T-helper 9 cell (primary cell): ENCODE measurements at places on chromosomes 2 and 18.

GRCh38 chr2:1572638-1573037, 159.4 kb downstream of the TPO start:
- no peak for DNase-seq

GRCh38 chr2:149093579-149093978, 55.1 kb downstream of the LYPD6B start:
- no peak for DNase-seq

GRCh38 chr2:173584676-173585458, 230.2 kb downstream of the CDCA7 start:
- DNase-seq, result no peak

DNA sequence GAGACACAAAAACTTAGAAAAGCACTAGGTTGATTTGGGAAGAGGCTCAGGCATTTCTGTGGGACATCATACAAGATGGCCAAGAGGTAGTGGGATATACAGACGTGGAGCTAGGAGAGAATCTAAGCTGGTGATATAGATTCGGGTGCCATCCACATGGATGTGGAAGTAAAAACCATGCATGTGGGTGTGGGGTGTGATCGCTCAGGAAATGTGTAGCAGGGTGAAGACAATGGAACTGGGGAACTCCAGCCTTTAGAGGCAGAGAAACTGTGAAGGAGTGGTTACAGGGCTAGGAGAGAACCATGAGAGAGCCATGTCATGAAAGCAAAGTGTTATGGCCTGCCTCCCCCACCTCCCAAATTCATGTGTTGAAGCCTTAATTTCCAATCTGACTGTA, 43.0 kb upstream of the CTLA4 start:
- no peak for DNase-seq

DNA sequence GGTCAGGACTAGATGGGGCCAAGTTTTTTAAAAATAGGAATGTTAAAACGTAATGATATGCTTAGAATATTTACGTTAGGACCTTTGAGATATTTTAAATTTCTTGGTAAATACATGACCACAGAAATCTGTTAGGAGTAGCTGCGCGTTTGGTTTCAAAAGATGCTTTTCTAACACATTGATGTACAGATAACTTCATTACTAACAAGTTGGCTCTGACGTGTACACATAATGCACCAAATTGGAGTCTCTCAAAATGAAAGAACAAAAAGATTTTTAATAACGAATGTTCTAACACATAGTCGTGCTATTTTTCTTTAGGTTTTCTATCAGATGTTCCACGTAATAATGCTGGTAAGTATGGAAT, 608 bp downstream of the PHOSPHO2 start:
- no peak for DNase-seq

- peak; percentile 77 for DNase-seq
Measured at GRCh38 chr18:8696749-8697211, 8.6 kb upstream of the MTCL1 start.

GRCh38 chr2:197711578-197711977, 6.4 kb downstream of the MARS2 start:
- DNase-seq, result no peak

DNA sequence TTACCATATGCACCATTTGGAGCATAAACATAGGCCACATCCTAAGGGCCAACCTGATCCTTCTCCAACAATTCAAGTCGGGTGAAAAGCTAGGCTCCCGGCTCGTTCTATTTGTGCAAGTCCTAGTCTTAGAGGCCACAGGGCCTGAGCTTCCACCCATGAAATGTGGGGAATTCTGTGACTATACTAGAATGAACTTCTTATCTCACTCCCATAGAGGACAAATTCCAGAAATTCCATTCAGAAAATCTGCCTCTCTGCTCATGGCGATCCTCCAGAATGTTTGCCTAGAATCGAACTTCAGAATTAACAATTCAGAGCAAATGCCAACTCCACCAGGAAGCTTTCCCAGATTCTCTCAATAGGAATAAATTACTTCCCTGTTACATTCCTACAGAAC, 187.9 kb downstream of the BCL11A start:
- DNase-seq, result no peak

DNA sequence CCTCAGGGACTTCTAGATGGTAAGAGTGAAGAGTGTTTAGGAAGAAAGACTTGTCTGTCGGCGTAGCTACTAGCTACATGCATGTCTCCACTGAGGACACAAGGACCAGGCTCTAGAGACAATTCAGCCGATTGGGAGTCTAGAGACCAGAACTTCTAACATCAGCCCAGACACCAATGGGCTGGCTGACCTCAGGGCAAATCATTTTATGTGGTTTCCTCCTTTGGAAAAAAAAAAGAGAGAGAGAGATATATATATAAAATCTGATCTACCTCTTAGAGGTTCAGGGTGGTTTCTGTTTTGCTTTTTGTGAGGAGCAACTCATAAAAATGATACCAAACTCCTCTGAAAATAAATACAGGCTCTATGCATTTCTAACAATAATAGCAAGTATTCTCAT, 212.8 kb downstream of the BCL2 start:
- DNase-seq, result no peak

DNA sequence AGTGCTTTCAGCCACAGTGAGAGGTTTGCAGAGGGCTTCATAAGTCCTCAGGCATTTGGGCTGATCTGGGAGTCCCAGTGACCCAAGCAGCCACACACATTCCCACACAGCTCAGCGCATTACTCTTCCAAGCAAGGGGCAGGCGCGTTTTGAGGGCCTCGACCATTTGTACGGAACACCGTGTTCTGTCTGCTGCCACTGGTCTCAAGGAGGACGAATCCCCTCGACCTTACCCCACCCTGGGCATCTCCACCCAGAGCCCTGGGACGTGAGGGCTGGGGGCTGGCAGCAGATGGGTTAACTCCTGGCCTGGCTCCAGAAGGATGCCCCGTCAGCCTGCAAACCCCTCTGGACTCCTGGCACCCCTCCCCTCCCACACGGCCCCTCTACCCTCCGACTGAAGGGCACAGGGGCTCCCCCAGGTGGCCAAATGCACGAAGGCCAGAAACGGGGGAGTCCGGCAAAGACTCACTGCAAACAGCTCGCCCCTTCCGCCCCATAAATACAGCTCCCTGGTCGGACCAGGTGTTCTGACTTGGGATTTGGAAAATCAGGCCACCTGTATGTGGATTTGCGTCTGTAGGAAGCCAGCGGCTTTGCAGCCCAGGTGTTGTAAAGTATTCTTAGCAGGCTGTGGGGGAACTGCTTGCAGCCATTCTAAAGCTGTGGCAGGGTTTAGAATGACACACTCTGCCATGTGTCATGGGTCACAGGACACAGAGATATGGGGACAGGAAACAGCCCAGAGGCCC, 33.6 kb upstream of the PTMA start:
- peak; percentile 41 for DNase-seq

DNA sequence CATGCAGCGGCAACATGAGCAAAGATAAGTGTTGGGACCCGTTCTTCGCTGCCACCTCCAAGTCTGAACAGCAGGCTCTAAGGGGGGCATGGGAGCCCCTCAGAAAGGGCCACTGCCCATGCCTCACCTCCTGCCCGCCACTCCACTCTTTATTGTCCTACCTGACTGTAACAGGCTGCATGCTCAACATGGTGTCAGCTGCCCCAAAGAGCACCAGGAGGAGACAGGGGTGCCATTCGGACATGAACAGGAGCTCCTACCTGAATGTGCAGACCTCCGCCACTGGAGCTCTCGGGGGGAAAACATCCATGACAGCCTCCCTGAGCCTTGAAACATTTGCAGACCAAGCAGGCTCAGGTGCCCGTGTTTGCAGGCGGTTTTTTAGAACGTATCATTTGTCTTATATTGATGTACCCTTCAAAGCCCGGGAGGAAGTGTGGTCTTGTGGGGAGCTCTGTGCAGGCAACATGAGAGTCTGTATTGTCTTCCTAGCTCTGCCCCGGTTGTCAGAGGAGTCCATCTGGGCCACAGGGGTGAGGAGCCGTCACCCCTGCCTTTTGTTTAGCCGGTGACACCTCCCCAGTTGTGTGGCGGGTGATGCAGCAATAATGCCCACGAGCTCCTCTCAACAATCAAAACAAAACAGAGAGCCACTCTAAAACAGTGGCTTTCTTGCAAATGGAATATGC, 35.1 kb upstream of the CD8A start:
- no peak for DNase-seq

DNA sequence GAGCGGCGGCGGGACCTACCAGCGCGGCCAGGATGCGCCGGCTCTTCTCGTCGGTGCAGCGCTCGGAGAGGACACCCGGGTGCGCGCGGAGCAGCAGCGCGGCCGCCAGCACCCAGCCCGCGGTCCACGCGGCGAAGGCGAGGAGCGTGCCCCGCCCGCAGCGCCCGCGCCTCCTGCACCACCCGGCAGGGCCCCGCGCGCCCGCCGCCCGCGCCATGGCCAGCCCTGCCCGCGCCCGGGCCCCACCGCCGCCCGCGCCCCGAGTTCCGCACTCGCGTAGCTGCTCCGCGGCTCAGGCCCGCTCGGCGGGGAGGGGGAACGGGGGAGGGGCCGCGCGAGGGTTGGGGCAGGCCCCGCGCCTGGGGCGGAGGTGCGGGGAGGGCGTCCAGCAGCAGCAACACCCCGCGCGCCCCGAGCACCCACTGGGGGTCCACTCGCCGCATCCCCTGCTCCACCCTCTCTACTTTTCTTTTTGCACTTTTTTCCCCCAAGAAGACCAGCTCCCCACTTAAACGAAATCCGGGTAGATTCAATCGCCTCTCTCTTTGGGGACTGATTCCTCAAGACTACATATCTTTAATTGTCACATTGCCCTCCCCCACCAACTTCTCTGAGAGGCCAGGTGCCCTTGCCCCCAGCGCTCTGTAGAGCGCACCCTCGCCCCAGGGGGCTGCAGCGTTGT, at the start of gene DIPK1C:
Gene DIPK1C, minus strand, starts transcription at position 266 of the 682 bp plus-strand sequence. Its CDS starts 49 bp downstream, at position 217.
- DNase-seq, result no peak

GRCh38 chr2:54658564-54659071, 64.8 kb upstream of the EML6 start:
- no peak for DNase-seq

GRCh38 chr2:714005-714741, 37.0 kb upstream of the TMEM18 start:
- DNase-seq, result no peak

DNA sequence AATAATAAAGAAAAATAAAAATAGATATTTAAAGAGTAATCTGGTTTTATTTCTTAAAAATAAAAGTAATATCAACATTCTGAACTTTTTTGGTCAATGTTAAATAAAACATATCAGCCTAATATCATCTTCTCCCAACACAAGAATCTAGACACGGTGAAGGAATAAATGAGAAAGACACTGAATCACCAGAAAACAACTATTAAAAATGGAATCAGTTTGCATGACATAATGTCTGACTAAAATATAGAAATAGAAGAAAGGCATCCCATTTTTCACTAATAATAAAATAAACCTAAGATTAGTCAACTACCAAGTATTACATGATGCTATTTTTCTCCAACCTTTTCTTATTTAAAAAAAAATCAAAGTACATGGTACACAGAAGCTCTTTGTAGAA, 30.8 kb upstream of the TNFAIP6 start:
- DNase-seq, result no peak

- no peak for DNase-seq
Measured at GRCh38 chr2:124647245-124647644, 622.2 kb downstream of the CNTNAP5 start.

- no peak for DNase-seq
Measured at GRCh38 chr2:151976945-151977353, 121.9 kb downstream of the CACNB4 start.

- DNase-seq, result no peak
Measured at GRCh38 chr2:190213441-190214335, 105.9 kb downstream of the HIBCH start.

GRCh38 chr18:55179835-55180234, 220.6 kb upstream of the CCDC68 start:
- DNase-seq, result no peak

GRCh38 chr2:201257381-201257955, 2.9 kb upstream of the CASP8 start:
- peak; percentile 46 for DNase-seq

DNA sequence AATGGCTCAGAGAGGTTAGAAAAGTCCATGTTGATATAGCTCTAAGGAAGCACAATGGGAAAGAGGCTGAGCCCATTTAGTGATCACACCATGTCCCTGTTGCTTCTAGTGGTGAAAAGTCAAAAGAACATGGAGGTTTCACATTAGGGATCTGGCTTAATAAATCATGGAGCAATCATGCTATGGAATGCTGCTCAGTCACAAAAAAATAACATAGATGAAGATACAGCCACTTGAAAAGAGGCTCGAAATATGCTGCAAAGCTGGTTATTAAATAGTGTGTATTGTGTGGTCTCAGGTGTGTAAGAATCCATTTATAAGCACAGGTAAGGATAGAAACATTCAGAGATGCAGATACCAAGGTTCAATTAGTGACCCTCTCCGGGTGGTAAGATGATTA, 63.6 kb upstream of the CPO start:
- no peak for DNase-seq

DNA sequence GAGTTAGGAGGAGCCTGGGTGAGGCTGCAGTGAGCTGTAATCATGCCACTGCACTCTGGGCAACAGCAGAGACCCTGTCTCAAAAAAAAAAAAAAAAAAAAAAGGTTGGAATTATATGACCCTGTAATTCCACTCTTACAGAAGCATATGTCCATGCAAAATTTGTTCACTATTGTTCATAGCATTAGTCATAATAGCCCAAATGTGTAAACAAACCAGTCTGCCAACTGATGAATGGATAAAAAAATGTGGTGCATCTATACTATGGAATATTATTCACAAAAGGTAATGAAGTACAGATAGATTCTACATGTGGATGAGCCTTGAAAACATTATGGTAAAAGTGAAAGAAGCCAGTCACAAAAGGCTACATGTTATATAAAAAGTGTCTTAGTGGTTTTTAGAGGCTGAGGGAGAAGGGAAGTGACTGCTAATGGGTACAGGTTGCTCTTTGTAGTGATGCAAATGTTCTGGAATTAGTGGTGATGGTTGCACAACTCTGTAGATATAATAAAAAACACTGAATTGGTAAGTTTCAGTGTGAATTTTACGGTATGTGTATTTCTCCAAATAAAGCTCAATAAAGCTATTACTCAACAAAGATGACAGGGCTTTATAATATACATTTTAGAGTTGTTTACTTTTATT, 9.4 kb downstream of the COA5 start:
- DNase-seq, result no peak

GRCh38 chr2:207935991-207936370, 89.3 kb downstream of the PLEKHM3 start:
- DNase-seq, result no peak

- no peak for DNase-seq
Measured at GRCh38 chr2:83951378-83951947, 507.6 kb downstream of the SUCLG1 start.

DNA sequence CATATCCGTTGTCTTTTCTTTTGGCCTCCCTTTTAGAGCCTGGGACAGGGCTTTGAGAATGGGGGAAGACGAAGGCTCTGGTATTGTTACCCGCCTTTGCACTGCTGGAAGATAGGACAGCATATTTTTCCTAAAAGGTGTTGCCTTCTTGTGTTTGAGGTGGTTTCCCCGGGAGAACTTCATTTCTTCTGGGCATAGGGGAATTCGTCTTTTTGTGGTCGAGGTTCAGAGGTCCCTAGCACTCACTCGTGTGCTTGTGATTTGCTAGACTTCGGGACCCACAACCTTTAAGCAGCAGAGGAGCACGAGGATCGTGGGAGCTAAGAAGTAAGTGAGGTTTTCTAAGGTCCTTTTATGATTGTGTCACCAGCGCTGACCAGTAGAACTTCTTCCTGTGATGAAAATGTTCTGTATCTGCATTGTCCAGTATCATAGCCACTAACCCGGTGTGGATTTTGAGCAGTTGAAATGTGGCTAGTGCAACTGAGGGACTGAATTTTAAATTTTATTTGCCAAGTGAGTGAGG, 611 bp downstream of the ZNF512 start:
- no peak for DNase-seq

GRCh38 chr2:160290598-160290997, 90.5 kb upstream of the ITGB6 start:
- DNase-seq, result no peak

- DNase-seq, result no peak
Measured at GRCh38 chr18:59275406-59275949, 2.2 kb upstream of the RAX start.
